Activated CD4-positive, CD25-positive, alpha-beta regulatory T cell treated with anti-CD3 and anti-CD28 coated beads, Interleukin-2, amount 50 U/mL, for 72 hours (primary cell): ENCODE measurements at places on chromosomes 4 and X.

GRCh38 chr4:52102587-52102986, 51.5 kb downstream of the SPATA18 start:
- no peak for DNase-seq

DNA sequence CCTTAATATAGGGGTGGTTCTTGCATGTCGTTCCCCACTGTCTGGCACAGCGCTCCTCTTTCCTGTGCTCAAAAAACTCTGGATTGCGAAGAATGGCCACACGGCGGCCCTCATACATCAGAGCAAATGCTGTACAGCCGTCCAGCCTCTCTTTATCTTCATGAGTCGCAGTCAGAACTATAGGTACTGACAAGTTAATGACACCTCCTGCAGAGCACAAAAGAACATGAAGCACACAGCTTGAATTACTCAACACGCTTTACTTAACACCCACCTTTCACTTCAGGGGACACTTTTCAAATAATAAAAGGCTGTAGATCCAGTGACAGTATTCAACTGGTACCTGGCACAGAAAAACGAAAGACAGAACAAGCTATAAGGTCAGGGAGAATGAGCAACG, 65.3 kb downstream of the PAPSS1 start:
- no peak for DNase-seq

DNA sequence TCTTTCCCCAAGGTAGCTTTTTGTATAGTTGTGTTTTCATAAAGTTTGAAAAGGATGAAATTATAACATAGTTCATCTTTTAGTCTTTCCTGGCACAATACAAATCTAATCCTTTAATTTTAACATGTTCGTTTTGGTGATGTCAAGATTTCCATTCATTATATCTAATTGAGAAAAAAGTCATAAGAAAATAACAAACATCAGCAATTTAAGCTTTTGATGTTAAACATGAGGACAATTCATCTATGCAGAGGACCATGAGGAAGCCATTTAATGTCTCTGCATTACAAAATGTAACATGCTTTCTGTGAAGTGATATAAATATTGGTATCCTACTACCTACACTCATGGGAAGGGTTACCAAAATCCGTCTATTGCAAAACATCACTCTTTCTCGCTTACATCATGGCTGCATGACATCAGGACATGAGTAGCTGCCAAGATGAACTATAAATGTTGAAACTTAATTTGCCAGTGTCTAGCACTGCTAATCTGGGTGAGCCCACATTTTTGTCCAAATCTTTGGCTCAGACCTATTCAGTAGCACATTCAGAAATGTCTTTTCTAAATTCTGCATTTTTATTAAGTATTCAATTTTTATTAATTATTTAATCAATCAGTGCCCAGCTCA, 9.5 kb downstream of the EPGN start:
- DNase-seq: no peak

- DNase-seq: no peak
Observed at GRCh38 chrX:153944140-153944799, at the start of gene RENBP. TSS of gene RENBP (minus strand) at chrX:153944643. CDS start at chrX:153944610, 33 bp downstream.

GRCh38 chr4:121943941-121944340, 7.9 kb downstream of the TRPC3 start:
- no peak for DNase-seq
